ENCODE measurements at places on chromosomes 16 and 17.

DNA sequence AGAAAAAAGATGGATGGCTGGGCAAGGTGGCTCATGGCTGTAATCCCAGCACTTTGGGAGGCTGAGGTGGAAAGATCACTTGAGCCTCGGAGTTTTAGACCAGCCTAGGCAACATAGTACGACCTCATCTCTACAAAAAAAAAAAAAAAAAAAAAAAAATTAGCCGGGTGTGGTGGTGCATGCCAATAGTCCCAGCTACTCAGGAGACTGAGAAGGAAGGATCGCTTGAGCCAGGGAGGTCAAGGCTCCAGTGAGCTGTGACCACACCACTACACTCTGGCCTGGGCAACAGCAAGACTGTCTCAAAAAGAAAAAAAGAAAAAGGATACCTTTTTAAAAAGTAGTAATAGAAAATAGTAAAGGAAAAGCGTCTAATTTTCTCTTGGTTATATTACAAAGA is 20.7 kb downstream of the ZNF652 start:
- DNase-seq: no peak

DNA sequence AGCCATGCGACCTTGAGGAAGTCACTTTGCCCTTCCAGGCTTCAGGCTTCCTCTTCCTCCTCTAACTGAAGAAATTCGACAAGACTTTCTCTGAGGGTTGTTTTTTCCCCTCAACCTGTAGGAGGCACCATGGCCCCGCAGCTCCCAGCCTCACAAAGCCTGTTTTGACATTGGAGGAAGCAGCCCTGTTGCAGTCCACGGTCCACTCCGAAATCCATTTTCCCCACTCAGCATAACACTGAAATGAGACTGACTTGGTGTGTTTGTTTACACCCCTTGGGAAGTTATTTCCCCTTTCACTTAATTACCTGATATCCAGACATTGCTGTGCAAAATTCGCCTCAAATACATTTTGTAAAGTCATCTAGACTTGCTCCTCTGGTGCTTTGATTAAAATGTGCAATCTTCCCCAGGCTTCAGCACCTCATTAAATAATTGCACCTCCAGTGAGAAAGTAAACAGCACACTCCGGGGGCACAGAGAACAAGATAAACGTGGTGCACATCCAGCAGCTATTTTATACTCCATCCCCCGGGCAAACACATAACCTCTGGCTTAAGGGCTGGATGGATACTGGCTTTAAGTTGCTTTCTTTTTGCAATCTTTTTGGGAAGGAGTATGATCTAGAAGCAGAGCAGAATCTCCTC is 41.4 kb upstream of the PIRT start:
- no peak for DNase-seq

- no peak for DNase-seq
These were observed 271.2 kb upstream of the RPL38 start for GRCh38 chr17:73932216-73932749.

- DNase-seq: no peak
These were observed at the start of gene HES7 for GRCh38 chr17:8123695-8124349. Gene HES7, minus strand, starts transcription at chr17:8124106. Its CDS starts 22 bp downstream, at chr17:8124084.

GRCh38 chr16:2042986-2043666 is 4.5 kb downstream of the NTHL1 start:
- no peak for DNase-seq

DNA sequence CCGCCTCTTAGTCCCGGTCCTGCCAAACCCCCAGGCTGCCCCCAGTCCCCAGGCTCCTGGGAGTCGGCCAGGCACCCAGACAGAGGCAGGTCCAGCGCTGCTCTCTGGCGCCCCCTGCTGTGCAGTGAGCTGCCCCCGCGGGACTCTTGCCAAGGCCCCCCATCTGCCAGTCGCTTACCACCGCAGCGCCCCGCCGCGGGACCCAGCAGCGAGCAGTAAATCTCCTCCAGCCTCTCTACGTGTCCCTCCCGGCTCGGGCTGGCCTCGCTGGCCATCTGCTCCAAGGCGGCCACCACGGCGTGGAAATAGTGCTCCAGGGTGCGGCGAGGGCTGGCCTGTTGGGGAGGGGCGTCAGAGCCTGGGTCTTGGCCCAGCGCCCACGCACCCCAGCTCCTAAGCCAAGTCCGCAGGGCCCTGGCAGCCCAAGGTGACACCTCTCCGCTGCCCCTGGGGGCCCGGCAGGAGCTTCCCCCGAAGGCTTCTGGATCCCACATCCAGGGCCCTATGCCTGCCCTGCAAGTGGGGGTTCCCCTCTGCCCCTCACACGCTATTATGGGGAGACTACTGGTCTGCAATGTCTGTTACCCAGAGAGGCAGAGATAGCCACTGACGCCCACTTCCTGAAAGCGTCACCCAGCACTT is 33.7 kb upstream of the MFSD6L start:
- no peak for DNase-seq

DNA sequence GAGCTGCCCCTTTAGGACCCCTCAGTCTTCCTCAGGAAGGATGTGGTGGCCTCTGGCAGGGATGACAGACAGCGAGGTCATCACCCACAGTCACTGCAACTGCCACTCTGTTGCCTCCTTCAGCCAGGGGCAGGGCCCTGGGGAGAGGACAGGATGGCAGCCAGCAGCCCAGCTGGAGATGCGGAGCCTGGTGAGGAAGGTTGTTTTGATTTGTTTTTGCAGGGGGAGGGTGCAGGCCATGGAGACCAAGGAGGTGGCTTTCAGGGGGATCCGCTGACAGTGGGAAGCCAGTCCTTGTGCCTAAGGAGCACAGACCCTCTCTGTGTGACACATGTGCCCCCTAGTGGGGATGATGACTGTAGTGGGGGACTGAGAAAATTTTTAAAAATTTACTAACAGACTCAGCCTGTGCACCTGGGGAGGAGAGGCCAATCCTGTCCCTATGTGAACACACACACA is 7.4 kb downstream of the PRCD start:
- DNase-seq: no peak

GRCh38 chr17:39660011-39660360 is 5.2 kb upstream of the TCAP start:
- DNase-seq: no peak

GRCh38 chr17:31068291-31068690 is 26.5 kb upstream of the NF1 start:
- no peak for DNase-seq

- DNase-seq: no peak
These were observed 243.2 kb upstream of the GSE1 start for GRCh38 chr16:85369741-85370528.

- DNase-seq: no peak
These were observed 3.3 kb downstream of the DOK4 start for GRCh38 chr16:57482845-57483545.

- DNase-seq: no peak
These were observed at the start of gene NRN1L for GRCh38 chr16:67884684-67885083. Gene NRN1L, plus strand, starts transcription at chr16:67884885. Its CDS starts 19 bp downstream, at chr16:67884904.

DNA sequence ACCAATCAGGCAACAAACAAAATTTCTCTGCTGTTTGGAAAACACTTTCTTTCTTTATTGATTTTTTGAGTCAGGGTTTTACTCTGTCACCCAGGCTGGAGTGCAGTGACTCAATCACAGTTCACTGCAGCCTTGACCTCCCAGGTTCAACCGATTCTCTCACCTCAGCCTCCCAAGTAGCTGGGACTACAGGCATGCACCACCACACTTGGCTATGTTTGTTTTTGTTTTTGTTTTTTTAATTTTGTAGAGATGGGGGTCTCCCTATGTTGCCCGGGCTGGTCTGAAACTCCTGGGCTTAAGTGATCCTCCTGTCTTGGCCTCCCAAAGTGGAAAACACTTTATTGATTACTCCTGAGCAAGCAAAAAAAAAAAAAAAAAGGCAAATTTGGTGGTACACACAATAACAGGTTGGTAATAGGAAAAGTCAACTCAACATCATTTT is 276.4 kb downstream of the SOX9 start:
- no peak for DNase-seq

DNA sequence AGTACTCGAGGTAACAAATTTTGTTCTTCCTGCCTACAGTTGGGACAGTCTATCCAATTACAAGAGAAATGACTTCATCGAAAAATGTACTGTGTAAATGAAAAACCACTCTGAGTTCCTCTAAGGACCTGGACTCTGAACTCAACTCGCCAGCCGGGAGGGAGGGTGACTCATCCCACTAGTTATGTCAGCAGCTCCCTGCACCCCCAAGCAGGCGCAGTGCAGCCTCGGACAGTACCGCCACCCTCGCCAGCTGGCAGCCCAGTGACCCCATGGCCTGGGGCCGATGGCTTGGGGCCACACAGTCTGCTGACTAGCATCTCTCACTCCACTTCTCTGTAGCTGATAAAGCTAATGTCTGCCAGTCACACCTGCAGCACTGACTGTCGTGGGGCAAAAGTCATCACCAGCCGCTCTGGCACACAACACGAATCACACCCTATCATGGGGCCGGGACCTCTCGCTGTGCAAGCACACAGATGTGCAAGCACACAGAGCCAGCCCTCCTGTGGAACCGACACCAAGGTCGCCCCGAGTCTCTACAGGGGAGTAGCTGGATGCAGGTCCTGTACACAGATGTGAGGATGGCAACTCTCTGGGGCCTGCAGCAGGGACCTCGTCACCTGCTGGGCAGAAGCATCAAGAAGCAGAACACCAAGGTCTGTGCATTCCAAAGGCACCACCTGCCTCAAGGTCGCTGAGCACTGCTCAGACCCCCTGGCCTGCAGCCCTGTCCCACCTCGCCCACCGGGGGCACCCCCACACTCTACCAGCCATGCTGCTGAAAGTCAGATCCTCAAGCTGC is 5.7 kb downstream of the CSNK1D start:
- peak; percentile 91 for DNase-seq

DNA sequence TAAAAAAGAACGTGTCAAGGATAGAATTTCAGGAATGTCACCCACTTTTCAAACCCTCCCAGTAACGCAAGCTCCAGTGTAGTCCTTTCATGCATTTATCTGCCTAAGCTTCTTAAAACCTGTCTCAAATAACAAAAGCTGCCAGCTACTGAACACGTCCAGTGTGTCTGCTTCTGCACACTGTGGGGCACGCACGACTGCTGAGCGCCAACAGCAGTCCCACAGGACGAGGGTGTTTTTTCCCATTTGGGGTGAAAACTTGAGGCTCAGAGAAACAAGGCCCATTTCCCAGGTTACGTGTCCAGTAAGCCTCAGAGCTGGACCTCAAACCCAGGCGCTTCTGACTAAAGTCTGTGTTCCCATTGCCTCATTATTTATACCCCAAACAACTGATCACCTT is 17.2 kb downstream of the NTAN1 start:
- no peak for DNase-seq

DNA sequence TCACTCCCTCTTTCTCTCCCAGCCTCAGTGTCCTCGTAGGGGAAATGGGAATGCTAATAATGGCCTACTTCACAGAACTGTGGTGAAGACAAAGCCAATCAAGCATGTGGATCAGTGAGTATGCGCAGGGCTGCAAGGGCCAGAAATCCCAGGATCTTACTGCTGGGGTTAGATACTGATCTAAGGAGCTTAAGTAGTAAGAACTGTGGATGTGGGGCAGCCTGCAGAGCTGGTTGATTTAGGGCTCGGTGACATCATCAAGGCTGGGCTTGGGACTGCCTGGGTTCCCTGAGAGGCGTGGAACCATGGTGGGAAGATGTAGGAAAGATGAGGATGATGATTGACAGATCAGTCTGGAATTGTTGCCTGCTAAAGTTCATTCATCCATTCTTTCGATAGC is 25.6 kb downstream of the GOSR2 start:
- no peak for DNase-seq

- DNase-seq: no peak
These were observed 146.5 kb upstream of the CDH11 start for GRCh38 chr16:65268331-65268730.

DNA sequence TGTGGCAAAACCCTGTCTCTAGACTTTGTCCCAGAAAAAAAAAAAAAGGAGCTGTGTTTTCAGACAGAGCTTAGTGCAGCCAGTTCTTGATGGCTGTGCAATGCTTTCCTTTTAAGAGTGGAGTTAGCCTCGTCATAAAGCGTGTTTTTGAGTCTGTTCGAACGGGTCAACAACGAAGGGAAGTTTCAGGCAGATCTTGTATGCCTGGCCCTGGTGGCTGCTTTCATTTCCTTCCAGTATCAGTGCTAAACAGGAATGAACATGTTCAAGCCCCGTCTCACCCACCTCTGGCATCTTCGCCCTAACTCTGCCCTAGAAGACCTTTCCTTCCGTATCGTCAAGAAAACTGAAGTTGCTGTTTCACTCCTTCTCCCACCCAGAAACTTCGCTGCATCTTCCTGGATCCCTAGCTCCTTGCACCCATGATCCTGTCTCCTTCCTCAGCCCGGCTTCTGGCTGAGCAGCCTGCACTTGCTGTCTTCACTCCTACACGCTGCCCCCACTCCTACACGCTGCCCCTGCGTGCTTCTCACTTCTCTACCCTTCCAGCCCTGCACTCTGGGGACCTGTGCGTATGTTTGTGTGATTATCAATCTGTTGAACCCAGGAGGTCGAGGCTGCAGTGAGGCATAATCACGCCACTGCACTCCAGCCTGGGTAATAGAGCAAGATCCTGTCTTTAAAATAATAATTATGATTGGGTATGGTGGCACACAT is 55.3 kb downstream of the USP10 start:
- DNase-seq: no peak

GRCh38 chr16:52090080-52090479 is 456.9 kb downstream of the TOX3 start:
- peak; percentile 12 for DNase-seq

DNA sequence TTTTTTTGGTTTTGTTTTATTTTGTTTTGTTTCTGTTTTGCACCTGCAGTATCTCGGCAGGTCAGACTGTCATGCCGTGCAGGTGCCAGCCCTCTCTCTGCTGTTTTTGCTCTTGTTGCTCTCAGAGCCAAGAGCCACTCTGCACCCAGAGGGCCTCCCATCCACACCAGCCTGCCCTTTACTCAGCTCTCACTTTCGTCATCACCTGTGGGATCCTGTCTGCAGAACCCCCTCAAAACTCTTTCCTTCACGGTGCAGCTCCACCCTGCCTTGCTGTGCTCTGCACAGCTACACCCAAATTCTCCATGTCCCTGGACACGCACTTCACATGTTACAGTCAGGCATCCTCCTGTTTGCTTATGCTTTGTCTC is 2.6 kb downstream of the AOC3 start:
- no peak for DNase-seq

- DNase-seq: no peak
These were observed 41.8 kb downstream of the MYO18A start for GRCh38 chr17:29138184-29138955.

- DNase-seq: no peak
These were observed 10.0 kb downstream of the ZNF668 start for GRCh38 chr16:31063843-31064611.

DNA sequence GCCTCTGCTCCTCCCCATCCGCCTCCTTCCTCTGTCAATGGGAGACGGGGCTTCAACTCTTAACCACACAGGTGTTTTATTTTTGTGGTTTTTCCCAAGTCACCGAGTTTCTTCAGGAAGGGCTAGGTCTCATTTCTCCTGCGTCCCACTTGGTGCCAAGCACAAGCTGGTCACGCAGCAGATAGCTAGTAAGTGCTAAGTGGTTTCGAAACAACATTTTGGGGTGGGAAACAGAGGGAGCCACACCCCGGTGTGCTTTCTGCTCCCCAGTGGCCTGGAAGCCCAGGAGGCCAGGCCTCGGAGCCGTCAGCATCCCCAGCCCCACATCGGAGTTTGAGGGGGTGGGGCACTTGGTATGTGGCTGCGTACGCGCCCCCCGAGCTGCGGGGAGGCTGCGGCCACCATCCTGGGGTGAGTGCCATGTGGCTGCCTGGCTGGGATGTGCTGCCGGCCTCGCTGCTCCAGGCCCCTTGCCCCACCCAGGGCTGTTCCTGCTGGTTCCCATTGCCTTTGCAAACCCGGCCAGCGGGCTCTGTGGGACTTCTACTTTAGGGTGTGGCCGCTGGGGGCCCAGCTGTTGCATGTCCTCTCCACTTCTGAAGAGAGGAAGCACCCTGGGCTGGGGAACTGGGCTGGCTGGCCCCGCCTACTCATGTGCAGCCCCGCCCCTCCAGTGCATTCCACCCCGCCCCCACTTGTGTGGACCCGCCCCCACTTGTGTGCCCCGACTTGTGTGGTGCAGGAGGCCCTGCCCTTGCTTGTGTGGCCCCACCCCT is 55.6 kb downstream of the BAIAP2 start:
- DNase-seq: no peak
